ENCODE measurements at places on chromosomes 5 and 9.

DNA sequence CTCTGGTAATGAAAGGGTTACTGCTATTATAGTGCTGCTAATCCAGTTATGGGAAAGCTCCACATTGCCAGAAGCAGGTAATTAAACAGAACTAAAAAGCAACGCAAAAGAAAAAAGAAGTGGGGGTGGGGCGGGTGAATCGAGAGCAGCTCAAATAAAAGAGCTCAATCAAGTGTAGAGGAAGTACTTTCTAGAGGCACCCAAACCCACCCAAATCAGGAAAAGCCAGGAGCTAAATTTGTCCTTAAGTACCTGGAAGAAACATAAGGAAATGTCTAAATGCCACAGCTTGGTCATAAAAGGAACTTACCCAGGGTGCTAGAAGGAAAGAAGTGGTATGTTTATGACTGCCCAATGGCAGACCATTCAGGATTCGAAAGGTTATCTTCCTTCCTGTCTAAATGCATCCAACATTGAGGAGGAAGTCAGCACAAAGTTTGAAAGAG, 2.4 kb upstream of the RNF145 start:
- no peak for DNase-seq

- DNase-seq = no peak
Observed at GRCh38 chr5:132101385-132101880, 27.8 kb downstream of the CSF2 start.

DNA sequence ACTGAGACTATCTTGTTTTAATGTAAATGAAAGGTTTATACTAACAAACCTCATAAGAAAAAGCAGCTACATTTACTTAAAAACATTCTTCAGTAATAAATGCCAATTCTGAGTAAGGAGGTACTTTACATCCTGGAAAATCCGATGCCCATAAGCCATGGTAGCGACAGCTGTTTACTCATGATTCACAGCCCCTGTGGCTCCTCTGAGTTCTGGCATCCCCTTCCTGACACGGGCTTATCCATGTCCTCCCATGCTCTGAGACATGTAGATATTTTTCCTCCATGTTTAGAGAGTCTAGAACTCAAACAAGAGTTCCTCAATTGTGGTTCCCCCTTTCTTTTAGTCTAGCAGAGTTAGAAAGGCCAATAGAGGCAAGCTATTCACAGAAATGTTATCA, 63.1 kb upstream of the DEPDC1B start:
- no peak for DNase-seq

DNA sequence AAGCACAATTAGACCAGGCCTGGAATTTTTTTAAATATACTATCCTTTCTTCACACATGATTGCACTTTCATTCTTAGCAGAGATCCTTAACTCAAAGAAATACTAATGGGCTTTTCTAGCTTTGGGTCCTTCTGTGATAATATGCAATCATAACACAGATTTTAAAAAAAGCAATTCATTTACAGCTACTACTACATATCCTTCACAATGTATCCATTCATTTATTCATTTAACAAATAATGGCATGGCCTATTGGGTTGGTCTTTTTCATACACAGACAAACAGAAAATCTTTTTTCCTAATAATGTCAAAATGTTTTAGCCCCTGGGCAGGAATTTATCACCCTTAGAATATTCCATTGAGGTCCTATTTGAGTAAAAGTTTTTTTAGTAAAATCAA, 47.0 kb downstream of the SAXO1 start:
- no peak for DNase-seq

DNA sequence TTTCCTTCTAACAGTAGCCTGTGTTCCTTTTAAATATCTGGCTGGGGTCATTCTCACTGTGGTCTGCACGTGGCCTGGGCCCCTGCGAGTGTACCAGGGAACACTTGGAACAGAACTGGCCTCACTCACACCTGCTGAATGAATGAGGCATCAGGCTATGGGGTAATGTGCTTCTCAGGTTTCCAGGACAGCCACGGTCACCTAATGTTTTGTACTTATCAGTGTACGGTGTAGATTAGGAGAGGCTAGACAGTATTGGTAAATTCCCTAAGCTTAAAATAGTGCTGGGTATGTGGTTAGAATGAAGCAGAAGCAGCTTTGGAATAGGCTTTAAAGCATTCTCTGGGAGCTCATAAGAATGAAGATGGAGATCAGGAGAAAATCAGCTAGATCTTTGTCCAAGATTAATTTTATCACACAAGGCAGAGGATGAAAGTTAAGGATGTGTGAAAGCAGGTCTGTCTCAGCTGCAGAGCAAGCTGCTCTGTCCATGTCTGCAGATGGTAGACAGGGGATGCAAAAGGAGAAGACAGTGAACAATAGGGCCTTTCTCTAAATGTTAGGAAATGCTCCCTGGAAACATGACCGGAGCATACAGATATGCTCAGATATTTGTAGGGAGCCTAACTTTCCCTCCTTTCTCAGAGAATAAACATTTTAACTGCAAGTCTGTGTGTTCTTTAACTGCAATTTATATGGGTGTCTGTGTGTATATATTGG, 267.5 kb downstream of the NR3C1 start:
- no peak for DNase-seq

DNA sequence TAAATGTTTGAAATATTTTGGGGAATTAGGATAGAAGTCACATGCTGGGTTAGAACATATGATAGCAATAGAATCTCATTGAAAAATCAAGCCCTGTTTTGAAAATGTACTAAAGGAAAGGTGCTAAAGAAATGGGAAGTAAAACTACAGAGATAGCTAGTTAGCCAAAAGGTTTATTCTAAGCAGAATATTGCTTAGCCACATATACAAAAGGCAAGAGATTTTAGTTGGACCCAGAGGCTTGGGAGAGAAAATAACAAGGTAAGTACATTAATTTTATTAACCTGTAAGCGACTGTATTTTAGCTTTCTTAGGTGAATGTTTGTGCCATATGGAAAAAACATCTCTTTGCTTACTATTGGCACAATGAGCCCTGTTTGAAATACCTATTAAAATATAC, 108.3 kb downstream of the RPS23 start:
- no peak for DNase-seq

- no peak for DNase-seq
Observed at GRCh38 chr9:122058709-122059108, 34.4 kb downstream of the TTLL11 start.

- no peak for DNase-seq
Observed at GRCh38 chr5:13976223-13976622, 31.7 kb upstream of the DNAH5 start.

DNA sequence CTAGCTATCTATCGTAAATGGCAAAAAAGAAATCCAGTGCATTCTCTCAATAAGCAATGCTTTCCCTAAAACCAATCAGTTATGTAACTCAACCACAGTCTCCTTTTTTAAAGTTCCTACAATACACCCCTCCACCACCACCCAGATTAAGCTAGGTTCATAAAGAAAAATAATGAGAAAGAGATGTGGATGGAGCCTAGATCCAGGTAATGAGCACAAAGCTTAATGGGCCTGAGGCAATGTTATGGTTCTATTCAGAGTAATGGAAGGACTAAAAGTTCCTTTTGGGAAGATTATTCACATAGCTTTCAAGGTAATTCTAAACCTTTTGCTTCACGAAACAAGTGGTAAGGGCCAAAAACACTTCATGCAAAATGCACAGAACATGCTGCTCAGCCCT, 113.5 kb downstream of the MPDZ start:
- no peak for DNase-seq

- no peak for DNase-seq
Observed at GRCh38 chr5:137040024-137040423, 459.1 kb downstream of the SPOCK1 start.

GRCh38 chr9:116686135-116686534, 970 bp upstream of the TRIM32 start:
- no peak for DNase-seq

- DNase-seq = no peak
Observed at GRCh38 chr5:67047160-67047559, 149.4 kb downstream of the CD180 start.

DNA sequence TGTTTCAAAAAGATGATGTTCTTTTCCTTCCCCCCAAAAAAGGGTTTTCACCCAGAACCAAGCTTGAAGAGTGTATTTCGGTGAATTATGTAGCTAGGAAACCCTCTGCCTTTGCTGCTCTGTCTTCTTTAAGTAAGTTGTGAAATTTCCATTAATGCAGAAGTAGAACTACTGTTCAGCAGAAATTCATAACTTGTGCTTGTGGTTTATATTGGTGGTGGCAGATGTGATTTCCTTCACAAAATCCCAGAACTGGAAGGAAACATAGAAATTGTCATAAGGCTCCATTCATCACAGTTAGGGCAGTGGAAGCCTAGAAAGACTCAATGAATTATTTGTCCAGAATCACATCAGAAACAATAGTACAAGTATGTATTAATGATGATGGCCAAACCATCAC, 42.1 kb upstream of the DAB2 start:
- no peak for DNase-seq

DNA sequence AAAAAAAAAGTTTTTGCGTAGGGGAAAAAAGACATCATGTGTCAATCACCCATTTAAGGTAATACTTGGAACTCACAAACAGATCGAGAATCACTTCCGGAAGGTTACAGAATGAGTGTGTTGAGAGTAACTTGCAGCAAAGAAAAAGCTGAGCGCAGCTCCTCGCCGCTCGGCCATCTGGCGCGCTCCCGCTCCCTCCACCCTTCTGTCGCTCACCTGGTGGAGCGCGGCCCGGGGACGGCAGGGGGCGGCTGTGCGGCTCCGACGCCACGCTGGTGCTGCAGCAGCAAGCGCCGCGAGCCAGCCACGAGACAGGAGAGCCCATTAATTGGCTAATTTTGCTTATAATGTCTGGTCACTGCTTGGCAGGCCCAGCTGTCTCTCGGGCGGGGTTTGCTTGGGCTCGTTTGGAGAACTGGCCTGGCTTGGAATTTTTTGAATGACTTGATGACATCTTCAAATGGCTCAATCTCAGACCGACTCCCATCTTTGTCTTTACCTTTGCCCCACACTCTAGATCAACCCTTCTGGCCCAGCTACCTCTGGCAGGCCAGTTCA, 601.8 kb downstream of the CCDC171 start:
- no peak for DNase-seq

- no peak for DNase-seq
Observed at GRCh38 chr5:78364005-78364404, 3.6 kb downstream of the SCAMP1 start.

DNA sequence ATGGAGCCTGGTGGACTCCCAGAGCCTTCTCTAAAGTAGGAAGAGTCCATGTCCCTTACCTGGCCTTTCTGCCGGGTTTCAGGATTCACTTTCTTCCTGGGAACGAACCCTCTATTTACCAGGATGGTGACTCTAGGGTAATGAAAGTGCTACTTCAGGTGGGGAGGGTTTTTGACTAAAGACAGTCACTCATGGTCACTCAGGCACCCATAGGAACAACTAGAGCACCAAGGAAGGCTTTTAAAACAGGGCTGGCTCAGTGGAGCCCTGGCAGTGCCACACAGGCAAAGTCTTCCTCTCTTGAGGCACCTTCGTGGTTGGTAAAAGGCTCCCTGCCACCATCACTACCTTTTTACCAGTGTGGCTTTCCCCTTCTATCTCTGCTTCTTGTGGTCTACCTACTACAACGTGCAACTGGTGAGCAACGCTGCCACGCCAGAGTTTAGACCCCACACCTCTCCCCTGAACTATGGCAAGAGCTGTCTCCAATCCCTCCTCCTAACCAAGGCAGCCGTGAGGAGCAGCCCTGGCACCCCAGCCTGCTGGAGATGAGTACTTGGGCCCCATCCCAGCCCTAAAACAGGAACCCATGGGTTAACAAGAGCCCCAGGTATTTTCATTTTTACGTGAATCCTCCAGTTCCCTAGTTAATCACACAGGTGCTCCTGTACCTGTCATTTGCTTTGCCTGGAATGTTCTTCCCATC, 3.5 kb downstream of the SURF1 start:
- no peak for DNase-seq

GRCh38 chr5:156681265-156681664, 168.8 kb upstream of the PPP1R2B start:
- no peak for DNase-seq

DNA sequence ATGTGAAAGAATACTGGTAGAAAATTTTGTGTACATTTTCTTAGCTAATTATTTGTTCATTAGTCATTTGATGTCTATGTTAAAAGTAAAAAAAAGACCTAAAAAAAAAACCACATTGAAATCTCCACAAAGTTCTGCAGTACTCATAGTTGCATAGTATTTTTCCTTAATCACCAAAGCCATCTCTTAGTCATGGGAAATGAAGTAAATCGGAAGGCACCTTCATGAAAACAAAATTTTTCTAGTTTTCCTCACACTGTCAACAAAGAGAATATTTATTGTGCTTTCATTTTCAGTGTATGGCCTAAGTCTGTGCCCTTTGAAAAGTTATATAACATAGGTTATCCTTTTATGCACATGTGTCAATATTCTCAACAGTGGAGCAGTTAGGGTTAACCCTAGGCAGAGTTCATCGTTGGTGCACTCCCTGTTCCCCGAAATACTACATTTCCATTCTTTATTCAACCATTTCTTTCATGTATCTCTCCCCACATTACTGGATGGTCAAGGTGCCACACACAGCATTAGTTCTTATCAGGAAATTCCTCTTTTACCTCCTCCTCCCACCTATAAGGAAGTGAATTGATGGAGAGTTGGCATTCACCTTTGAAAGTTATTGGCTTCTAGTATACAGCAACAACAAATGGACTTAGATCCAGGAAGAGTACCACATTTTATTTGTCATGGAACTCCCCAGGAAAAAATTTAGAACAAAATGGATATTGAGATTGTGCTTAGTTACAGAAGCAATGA, 93.1 kb downstream of the NUDT12 start:
- no peak for DNase-seq

- no peak for DNase-seq
Observed at GRCh38 chr9:16726718-16727451, 143.6 kb downstream of the BNC2 start.

DNA sequence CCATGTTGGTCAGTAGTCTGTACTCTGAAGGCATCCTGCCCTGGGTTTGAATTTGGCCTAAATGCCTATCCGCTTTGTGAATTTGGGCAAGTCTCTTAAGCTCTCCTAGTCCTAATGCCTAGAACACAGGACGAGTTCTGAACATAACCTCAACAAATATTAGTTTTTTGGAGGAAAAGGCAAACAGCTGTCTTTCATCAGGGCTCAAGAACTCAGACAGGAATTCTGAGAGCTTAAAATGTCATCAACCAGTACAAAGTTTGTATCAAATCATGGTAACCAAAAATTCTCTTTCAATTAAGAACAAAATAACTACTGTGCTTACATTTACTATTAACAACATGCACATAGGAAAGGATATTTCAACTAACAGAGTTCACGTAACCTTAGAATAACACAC, 182.5 kb upstream of the PPP1R2B start:
- DNase-seq = no peak

GRCh38 chr9:89810431-89810830, 205.6 kb downstream of the GADD45G start:
- DNase-seq = no peak

DNA sequence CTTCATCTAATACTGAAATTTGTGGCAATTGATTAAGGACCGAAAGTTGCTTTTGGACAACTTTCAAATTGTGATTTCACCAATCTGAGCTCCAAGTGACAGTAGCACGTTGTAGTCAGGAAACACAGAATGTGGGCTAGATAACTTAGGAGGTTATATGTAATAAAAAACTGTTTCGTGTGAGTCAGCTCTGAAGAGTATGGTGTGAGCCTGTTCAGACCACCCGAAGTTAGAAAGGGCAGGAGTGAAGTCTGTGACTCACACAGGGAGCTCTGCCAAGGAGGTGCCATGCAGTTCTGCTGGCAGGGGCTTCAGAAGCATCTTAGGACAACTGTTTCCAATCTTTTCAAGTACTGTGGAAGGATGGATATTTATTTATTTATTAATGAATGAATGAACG, 16.4 kb upstream of the ZBTB34 start:
- no peak for DNase-seq

All from activated T-helper 1 cell treated with Interleukin-2 at 50 U/mL for 16 hours (primary cell).